ENCODE measurements at places on chromosomes 7 and 10.

- DNase-seq, result no peak
These were observed 77.0 kb upstream of the FAM20C start for GRCh38 chr7:115274-115911.

DNA sequence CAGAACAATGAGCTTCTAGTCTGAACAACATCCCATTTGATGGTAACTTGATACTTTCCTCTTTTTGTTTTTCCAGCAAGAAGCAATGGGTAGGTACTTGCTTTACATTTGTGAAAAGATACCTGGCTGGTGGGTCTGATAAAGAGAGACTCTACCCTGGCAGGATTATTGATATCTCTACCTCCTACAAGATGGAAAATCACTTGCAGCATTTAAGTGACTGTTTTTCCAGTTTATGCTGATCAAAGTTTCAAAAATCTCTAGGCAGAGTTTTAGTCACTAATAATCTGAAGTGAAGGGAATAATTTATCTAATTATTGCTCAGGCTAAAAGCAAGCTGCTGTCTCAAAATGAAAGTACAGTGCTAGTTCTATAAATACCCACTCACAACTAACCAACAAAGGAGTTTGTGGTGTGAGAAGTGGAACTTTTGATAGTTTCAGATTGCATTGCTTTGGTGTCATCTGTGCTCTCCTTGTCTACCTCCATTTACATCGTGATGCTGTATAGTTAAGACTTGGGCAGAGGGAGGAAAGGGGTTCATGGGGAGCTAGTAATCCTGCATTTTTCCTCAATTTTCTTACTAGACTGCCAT is 86.0 kb upstream of the ANKRD1 start:
- DNase-seq, result peak; percentile 31

DNA sequence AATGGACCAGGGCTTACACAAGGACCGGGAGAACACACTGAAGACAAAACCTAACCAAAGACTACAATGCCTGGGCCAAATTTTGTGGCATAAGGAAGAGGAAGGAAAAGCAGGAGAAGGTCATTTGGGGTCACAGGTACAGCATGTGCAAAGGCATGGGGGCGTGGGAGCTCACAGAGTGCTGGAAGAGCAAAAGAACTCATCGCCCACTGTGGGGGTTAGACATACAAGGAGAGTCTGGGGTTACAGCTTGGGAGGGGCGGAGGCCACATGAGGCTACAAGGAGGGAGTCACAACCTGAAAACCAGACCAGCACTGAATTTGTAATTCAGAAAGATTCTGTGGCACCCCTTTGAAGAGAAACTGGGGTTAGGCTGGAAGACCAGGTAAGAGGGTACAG is 9.7 kb downstream of the PUS7 start:
- no peak for DNase-seq

- DNase-seq, result no peak
These were observed 6.7 kb upstream of the KLRG2 start for GRCh38 chr7:139490130-139490529.

- DNase-seq, result peak; percentile 72
These were observed 7.3 kb upstream of the KLHDC10 start for GRCh38 chr7:130063036-130063435.

DNA sequence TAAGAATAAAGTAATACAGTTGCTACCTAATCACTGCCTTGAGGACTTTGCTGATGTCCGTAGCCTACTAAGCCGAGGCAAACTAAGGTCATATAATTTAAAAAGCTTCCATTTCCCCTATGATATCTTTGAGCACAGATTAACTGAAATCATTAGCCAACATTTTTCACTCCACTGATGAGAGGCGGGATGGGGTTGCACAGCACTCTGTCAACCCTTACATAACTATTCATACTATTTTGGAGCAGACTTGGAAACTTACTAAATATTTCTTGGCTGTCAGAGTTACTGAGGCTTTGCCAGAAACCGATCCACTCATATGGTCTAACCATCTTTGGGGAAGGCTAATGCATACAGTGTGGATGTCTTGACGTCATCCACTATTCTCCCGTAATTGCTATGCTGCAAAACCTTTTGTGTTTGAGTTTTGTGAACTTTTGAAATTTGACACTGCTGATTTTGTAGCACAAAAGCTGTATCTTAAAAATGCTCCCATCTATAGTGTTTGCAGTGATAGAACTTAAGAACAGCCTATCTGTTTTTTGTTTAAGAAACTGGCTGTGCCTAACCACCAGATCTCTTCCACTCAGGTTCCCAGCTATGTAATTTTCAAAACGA is 248.7 kb downstream of the TSPAN12 start:
- no peak for DNase-seq
